Neuronal stem cell (in vitro differentiated cells): ENCODE measurements at places on chromosomes 16 and 17.

GRCh38 chr16:88015806-88016140 is 64.5 kb downstream of the BANP start:
- DNase-seq = no peak

GRCh38 chr17:49659661-49660382 is 18.1 kb downstream of the SPOP start:
- no peak for DNase-seq

GRCh38 chr16:56483394-56483793 is 32.0 kb downstream of the OGFOD1 start:
- DNase-seq = no peak

- no peak for DNase-seq
These were observed 24.0 kb downstream of the DUSP14 start for GRCh38 chr17:37513711-37514110.

DNA sequence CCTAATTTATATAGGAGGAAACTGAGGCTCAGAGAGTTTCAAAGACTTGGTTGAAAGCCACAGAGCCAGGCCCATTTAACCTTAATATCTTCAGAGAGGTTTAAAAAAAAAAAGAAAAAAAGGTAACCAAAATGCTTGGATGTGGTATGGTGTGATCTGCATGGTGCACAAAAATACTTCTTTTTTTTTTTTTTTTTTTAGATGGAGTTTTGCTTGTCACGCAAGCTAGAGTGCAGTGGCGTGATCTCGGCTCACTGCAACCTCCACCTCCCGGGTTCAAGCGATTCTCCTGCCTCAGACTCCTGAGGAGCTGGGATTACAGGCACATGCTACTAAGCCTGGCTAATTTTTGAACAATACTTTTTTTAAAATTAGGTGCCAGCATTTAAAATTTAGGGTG is 101.8 kb downstream of the XYLT1 start:
- no peak for DNase-seq

DNA sequence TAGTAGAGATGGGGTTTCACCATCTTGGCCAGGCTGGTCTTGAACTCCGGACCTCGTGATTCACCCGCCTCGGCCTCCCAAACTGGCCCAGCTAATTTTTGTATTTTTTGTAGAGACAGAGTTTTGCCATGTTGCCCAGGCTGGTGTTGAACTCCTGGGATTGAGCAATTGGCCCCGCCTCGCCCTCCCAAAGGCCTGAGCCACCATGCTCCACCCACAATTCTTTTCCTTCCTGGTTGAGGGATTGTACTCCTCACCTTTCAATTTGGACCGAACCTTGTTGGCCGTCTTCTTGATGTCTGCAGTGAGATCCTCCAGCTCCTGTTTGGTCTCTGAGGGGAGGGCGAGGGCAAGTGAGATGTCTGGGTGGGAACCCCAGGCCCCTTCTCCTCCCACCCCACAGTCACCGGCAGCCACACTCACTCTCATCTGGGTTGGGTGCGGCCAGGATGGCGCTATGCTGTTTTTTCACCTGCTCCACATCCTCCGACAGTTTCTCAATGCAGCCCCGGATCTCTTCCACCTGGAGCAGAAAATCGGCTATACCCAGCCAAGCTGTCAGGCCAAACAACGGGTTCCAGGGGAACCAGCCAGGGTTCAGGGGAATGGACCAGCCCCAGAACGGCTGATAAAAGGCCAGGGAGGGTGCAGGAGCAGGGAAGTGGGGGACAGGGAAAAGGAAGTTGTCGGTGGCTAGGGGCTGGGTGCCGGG is 9.6 kb downstream of the STX1B start:
- no peak for DNase-seq

DNA sequence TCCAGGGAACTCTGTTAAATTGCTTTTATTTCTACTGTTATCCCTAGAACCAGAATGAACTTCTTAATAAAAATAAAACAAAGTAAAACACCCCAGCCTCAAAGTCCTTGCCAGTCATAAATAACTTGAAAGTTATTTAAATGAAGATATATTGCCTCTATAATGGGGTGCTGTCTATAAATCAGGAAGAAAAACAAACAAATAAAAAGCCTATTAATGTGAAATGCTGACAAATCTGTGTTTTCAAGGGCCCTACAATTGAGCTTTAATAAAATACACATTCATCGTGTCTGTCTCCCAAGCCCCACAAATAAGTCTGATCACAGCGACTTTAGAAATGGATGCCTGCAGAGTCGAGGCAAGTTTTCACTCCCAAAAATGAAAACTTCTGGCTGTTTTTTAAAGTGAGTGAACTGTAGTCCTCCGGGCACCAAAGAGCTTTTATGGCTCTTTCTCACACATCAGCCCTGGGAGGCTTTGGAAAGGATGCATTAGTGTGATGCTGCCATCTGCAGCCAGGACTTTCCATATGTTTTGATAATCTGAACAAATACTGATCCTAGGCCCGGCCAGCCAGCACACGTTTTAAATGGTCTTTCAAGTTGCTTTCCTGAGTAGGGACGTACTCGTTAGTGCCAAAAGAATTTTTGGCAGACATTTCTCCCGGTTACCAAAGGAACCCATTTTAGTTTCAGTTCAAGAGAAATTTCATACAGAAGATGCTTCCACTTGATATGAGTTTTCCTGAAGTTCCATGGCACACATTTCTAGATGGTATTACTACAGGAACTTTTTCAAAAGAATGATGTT is 16.3 kb downstream of the NACA2 start:
- peak; percentile 14 for DNase-seq

- no peak for DNase-seq
These were observed 8.2 kb upstream of the TBKBP1 start for GRCh38 chr17:47685556-47686275.

GRCh38 chr16:10345629-10346028 is 40.2 kb upstream of the ATF7IP2 start:
- DNase-seq = no peak

GRCh38 chr16:89200850-89201411 is 594 bp upstream of the SLC22A31 start:
- no peak for DNase-seq

DNA sequence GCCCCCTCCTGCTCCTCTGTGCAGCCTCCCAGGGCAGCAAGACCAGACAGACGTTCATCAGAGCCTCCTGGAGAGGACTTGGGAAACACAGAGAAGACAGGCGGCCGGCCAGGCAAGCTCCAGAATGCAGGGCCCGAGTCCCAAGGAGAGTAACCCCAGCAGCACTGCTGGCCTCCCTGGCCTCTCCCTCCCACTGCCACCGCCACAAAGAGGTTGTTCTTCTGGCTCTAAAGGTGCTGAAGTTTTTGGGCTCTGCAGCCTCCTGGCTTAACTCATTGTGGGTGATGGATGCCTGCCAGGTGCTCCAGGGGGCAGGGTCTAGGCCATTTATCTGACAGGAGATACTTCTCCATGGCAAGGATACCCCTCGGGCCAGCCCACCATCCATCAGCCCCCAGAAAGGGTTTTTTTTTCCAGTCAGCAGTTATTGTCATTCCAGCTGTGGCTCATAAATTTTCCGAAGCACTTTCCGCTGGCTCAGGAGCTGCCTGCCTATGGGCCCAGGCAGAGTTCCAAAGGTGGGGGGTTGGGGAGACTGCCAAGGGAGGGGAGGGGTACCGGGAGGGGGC is 32.0 kb upstream of the MRPS23 start:
- DNase-seq = no peak

DNA sequence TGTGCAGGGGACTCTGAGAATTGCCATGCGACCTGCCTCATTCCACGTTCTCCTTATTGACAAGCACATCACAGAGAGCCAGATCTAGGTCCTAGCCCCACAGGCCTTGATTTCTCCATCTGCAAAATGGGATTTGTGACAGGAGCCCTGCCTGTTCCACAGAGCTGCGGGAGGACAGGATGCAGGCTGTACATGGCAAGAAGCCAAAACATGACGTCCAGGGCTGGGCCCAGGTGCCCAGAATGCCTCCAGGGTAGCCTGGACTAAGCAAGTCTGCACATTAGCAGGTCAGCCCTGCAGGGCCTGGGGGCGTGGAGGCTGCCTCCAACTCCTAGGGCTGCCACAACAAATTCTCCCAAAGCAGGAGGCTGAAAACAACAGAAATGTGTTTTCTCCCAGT is 235.7 kb upstream of the SDK2 start:
- DNase-seq = no peak

DNA sequence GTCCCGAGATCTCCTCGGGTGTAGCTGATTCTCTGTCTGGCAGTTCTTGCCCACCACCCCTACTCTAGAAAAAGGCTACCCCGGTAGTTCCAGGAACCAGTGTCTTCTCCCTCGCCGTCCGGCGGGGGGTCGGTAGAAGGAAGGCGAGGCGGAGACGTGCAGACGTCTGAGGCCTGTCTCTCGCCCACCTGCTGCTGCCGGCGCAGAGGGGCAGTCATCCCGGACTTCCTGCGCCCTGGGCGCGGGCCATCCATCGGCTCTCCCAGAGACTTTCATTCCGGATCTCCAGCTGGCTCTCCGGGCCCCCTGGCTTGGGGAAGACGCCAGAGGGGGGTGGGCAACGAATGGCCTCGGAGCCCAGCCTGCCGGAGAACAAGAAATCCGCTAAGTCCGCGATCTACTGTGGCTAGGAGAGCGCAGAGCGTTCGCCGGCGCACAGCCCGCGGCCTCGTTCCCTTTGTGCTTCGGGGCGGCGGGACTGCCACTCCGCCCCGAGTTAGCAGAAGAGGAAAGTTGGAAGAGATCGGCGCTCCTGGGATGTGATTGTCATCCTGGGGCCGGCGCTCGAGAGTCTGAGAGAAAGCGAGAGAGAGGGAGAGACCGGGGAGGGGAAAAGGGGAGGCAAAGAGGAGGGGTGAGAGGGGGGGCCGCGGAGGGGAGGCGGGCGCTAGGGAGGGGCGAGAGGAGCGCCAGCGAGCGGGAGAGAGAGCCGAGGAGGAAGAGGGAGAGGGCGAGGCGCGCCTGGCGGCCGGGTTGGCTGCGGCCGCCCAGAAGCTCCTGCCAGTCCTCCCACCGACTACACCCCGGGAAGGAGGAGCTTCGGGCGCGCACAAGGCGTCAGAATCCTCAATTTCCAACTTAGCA is at the start of gene IRX5:
Gene IRX5 (plus strand): TSS at position 861 of the 864 bp plus-strand sequence. CDS start 334 bp downstream, outside the sequence.
- peak; percentile 91 for DNase-seq

DNA sequence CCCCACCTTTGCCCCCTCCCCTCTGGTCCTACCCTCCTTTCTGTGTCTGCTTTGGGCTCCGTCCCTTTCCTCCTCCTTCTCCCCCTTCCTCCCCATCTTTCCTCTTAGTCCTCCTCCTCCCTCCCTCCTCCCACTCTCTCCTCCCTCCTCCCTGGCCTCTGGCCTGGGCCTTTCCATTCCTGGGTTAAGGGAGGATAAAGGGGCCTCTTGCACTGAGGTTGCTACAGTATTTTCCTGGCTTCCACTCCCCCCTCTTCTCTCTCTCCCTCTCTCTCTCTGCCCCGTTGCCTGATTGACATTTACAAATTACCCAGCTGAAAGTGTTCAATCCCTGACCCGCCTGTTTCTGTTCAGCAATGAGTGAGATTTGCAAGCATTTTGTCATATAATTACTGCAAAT is 44.0 kb downstream of the MRM1 start:
- DNase-seq = no peak

DNA sequence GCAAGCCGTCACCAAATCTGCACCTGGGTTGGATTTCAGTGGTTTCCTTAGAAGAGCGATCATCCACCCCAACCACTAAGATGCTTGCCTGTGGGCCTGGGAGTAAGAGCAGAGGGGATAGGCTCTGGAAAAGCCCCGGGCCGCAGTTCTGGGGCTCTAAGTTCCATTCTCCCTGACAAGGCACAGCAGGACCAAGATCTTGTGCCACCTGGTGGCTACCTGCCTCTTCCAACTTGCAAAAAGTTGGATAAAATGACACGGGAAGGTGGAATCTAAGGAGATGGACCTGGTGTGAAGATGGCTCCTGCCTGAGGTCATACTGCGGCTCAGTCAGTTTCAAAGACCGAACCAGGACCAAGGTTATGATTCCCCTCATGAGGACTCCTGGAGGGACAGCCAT is 42.3 kb downstream of the ABCC12 start:
- DNase-seq = no peak

GRCh38 chr17:13735861-13736260 is 134.1 kb upstream of the HS3ST3A1 start:
- no peak for DNase-seq

DNA sequence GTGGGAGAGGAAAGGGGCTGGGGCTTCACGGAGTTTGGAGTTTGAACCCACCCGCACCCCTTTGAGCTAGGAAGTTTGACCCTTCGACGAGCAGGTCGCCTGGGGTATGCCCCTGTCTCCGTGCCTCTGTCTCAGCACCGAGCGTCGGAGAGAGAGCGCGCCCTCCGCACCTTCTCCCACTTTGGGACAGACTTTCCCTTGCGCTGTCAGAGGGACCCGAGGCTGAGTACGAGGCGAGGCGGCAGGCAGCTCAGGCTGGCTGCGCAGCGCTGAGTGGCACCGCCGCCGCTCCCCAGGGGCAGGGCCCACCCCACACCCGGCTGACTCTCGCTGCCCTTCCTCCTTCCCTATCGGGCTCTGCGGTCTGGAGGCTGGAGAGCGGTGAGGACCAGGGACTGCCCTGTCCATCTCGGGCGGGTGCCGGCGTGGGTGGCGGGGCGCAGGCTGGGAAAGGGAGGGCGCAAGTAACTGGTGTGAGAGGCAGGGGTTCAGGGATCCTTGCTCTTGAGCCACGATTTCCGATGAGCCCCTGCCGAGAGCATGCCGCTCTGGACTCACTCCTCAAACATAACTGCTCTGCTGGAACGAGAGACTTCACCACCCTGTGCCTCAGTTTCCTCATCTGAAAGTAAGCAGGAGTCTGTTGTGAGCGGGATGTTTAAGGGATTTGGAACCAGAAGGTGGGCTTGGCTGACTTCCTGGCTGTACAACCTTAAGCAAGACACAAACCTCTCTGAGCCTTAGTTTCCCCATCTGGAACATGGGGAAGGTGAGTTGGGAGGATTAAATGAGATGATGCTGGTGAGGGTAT is 981 bp downstream of the BEAN1 start:
- no peak for DNase-seq

DNA sequence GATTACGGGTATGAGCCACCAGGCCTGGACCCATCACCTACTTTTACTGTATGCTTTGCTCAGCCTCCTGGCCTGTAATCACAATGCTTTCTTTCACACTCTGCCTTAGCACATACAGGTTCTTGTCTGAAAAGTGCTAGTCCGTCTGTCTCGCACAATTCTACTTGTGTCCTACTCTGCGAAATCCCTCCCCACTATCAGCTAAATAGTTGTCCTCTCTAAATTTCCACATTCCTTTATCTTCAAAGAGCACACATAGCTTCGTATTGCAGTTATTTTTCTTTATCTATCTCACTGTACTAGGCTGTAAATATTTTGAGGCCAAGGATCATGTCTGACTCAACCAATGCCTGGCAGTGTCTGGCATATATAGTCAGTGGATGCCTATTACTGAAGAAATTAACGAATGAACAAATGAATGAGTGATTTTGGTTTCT is 38.5 kb upstream of the ETV4 start:
- no peak for DNase-seq

GRCh38 chr17:29243792-29244191 is 2.9 kb upstream of the CRYBA1 start:
- no peak for DNase-seq

GRCh38 chr17:19316761-19317358 is 45.7 kb downstream of the B9D1 start:
- no peak for DNase-seq

- DNase-seq = no peak
These were observed 40.9 kb downstream of the TMEM235 start for GRCh38 chr17:78272181-78272913.
